ENCODE measurements at places on chromosomes 5 and 9. TPM values are rescaled to one million over a fixed set of nuclear protein-coding genes. Genes with fewer than 3 reads are reported as not detected.

GRCh38 chr5:89534331-89534730 lies 651.3 kb upstream of the MEF2C start:
- no peak for DNase-seq

DNA sequence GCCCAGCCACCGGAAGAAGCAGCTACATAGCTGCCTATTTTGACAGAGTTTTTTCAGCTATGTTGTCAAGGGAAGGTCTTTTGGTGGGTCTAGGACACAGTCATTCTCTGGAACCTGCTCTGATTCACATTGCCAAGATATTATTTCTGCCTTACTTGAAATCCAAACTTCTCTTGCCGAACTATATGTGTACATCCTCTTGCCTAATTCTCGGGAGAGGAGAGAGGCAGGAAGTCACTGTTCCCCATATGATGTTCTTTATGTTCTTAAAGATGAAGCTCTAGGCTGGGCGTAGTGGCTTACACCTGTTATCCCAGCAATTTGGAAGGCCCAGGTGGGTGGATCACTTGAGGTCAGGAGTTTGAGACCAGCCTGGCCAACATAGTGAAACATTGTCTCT lies 8.6 kb downstream of the TMEM252 start:
- no peak for DNase-seq

- no peak for DNase-seq
These were observed 366.4 kb downstream of the PSAT1 start for GRCh38 chr9:78663369-78663768.

DNA sequence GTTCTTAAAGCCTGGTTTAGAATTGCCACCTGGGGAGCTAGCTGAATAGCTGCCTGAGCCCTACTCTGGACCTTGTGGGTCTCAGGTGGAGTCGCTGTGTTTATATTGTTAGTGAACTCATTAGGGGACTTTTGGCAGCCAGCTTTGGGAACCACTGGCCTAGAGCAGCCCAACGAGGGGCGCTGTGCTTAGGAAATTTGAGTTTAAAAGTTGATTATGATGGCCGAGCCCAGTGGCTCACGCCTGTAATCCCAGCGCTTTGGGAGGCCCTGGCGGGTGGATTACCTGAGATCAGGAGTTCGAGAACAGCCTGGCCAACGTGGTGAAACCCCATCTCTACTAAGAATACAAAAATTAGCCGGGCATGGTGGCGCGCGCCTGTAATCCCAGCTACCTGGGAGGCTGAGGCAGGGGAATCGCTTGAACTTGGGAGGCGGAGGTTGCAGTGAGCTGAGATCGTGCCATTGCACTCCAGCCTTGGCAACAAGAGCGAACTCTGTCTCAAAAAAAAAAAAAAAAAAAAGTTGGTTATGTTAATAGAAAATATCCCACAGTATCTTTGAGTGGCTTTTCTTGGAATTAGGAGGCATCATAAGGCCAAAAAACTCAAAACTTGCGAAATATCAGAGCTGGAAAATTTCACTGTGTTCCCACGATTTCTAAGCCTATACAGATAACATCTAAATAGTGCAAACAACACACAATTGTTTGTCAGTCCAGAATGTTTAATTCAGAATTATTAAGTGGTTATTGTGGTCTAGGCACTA lies 809 bp downstream of the MCCC2 start:
- peak; percentile 30 for DNase-seq

- no peak for DNase-seq
These were observed 108.1 kb downstream of the SEMA5A start for GRCh38 chr5:9437741-9438240.

DNA sequence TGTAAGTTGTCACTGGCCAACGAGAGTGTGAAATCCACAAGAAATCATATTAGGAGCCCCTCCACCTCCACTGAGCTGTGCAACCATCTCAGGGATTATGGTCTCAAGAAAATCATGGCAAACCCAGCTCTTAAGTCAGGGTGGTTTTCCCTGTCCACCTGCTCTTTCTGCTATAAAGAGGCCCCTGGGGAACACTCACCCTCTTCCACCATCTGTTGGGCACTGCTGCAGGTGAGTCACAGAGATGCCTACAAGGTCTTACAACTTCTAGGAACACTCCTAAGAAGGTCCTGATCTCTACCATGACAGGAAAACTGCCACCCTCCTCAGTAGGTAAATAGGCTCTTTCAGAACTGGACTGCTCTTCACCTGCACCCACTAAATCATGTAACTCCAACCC lies 61.8 kb downstream of the DRD1 start:
- no peak for DNase-seq

- DNase-seq, result no peak
These were observed 6.3 kb upstream of the EQTN start for GRCh38 chr9:27303219-27303618.

- DNase-seq, result no peak
These were observed 30.4 kb downstream of the ACO1 start for GRCh38 chr9:32414856-32415255.

- no peak for DNase-seq
These were observed 7.0 kb downstream of the UNC5A start for GRCh38 chr5:176817369-176817840.

DNA sequence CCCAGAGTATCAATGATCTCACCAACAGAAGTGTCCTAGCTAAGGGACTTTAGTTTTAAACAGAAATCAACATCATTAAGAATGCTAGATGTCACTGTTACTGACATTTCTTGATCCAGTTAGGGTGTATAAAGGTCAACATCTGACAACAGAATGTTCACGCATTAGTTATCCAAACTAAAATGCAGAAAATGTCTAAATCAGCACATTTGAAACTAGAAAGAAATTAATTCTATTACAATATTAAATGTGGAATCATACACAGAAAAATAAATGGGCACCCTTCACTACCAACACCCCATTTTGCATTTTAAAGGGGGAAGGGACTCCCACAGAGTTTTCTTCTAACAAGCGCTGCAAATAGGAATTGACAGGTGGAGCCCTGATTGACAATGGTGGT lies 24.5 kb downstream of the ELAVL2 start:
- DNase-seq, result no peak

DNA sequence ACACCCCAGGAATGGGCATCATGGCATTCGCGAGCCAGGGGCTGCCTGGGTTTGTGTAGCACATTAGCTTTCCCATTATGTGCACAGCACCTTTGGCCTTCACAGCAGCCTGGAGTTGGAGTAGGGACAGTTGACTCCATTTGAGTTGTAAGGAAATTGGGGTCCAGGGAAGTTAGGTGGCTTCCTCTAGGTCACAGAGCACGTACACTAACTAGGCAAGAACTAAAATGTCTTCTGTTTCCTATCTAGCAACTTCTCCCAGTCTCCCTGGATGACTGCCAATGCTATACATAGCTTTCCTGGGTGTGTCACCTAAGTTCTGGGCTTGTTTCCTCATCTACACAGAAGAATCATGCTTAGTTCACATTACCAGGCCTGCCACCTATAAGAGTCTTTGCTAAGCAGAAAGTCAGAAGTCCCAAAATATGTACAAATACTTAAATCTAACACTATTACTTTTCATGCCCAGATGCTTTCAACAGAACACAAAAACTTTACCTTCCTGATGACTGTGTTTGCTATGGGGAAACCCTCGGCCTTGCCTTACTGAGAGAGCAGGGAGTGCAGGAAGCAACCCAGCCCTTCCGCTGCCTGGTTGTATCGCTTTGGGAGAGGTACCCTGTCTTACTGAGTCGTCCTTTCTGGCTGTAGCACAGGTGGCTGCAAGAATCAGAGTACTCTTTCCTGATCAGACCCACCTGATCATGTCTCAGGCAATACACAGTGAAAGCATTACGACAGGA lies 12.0 kb downstream of the MACROH2A1 start:
- DNase-seq, result no peak

- DNase-seq, result no peak
These were observed 23.5 kb downstream of the ZFR start for GRCh38 chr5:32421075-32421474.

DNA sequence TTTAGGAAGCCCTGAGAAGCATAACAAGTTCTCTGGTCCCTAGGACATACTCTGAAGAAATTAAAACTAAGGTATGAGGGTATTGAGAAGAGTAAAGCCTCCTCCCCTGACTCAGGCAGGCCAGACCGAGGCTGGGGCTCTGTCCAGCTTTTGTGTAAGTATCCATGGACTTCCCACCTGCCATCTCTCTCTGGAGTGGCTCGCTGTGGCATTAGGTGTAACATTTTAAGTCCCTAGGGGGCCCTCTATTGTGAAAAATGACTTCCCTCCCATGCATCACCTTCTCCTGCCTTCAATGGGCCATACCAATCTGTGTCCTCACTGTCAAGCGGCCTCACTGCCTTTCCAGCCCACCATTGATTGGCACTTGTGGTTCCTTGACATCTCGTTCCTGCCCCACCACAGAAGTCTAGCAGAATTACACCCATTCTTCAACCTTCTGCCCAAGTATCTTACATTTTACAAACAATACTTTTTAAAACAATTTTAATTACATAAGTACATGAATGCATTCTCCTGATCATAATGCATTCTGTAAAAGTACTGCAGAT lies 205.5 kb downstream of the SLIT3 start:
- no peak for DNase-seq

The LCN9 gene
- total RNA-seq, result not detected

The SERF1A gene
- total RNA-seq, result 8.9 TPM

The CYLC2 gene
- not detected for total RNA-seq

All from activated naive CD8-positive, alpha-beta T cell treated with anti-CD3 and anti-CD28 coated beads, Interleukin-2, amount 10 ng/mL, durations not matched to agents 7 days and 5 days (primary cell).